ENCODE measurements at places on chromosomes 2 and 18.

DNA sequence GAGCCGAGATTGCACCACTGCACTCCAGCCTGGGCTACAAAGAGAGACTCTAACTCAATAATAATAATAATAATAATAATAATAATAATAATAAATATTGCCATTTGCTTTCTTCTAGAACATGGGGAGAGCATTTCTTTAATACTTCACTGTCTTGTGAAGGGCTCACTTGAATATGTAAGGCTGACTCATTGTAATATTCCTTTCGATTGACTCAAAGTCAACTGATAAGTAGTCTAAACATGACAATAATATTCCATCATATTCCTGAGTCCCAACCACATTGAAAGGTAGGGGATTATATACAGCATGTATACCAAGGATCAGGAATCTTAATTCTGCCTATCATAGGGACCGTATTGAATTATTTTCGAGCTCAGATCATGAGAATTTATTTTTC lies 949.2 kb downstream of the DSC3 start:
- DNase-seq, result no peak

- no peak for DNase-seq
These were observed 260.9 kb downstream of the ZNF804A start for GRCh38 chr2:184859187-184859586.

DNA sequence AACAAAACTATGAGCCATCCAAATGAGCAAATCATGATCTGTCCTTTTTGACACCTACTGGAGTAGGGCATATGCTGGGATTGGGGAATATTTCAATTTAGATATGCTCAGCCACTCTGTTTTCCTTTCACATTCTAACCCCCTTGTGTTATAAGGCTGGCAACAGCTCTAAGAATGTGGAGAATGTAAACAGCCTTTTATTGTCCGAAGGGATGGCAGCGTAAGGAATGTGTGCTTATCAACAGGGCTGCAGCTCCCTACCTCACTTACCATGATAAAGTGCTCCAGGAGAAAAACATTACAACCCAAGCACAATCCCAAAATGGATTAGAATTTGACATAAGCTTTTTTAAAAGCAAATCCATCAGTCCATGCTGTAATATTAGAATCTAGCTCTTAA lies 2.2 kb downstream of the NXPH2 start:
- DNase-seq, result no peak

GRCh38 chr2:55992455-55992854 lies 68.9 kb upstream of the EFEMP1 start:
- DNase-seq, result no peak

- no peak for DNase-seq
These were observed 134.6 kb downstream of the BABAM2 start for GRCh38 chr2:28025123-28025522.

DNA sequence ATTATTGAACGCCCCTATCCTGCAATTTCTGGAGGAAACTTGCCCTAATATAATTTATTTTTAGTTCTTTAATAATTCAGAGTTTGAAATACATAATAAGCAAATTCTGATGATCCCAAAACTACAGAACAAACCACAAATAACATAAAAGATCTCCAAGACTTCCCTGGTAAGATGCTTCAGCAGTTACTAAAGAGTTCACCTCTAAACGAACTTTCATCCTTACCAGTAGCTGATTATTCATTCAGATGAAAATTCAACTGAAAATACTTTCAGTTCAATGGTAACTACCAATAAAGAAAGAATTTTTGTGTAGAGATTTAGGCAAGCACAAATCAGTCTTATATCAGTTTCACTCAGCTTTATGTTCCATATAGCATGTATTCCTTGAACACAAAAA lies 130.1 kb upstream of the MAPRE2 start:
- no peak for DNase-seq

DNA sequence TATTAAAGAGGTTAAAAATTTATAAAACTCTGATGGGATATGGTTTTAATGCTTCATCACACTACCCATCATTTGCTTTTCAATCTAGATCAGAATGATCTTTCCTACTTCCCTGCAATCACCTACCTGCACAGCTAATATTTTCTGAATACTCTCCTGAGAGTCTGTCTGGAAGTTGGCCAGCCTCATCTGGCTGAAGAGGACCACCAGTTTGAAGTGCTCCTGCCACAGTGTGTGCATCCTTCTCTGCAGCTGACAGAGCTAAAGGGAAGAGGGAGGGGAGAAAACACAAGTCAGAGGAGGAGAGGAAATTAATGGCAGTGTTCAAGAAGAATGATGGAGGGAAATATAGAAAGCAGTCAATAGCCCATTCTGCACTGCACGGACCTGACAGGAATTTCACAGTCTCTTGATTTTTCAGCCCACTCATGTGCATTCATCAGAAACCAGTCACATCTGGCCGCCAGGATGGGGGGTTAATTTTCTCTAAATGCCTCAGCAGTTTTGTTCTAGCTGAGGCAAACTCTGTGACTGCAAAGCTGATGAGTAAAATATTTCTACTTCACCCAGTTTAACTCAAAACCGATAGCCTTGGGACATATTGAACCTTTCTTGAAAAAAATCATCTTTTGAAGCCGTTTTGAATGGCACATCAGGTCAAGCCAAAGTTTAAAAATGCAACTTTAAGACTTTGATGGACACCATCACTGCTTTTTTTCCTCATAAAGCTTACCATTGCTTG lies 201.8 kb upstream of the KLHL14 start:
- no peak for DNase-seq

GRCh38 chr2:54652540-54652939 lies 70.9 kb upstream of the EML6 start:
- DNase-seq, result no peak

DNA sequence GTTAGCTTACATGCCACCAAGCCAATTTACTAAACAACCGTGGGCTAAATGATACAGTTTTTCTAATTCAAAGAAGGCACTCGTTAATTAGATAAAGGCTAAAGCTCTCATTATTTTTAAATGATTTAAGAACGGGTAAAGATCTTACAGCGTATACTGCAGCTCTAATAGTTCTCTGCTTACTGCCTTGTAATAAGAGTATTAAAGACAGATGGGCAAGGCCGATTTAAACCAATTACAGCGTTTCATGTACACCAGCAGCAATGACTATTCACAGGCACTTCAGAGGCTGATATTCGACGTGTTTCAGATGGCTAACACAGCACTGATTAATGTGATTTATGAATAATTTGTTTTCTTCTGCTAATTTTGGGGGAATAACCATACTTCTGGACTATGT lies 259.3 kb downstream of the ZNF407 start:
- no peak for DNase-seq

DNA sequence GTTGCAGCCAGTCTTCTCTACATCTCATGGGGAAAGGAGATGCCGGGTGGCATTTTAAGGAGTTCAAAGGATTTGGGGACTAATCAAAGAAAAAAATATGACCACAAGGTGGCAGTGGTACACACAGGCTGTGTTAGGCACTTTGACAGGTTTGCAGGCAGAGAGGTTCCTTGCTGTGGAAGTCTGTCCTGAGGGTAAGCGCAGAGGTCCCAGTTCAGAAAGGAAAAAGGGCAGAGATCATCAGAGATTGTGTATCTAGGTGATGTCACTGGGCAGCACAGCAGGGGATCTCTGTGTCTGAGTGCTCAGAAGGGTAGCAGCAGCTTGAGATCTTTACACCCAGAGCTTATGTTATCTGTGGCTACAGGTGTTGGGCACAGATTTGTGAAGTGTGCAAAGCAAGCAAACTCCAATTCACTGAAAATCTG lies 231.4 kb downstream of the LRRTM1 start:
- no peak for DNase-seq

DNA sequence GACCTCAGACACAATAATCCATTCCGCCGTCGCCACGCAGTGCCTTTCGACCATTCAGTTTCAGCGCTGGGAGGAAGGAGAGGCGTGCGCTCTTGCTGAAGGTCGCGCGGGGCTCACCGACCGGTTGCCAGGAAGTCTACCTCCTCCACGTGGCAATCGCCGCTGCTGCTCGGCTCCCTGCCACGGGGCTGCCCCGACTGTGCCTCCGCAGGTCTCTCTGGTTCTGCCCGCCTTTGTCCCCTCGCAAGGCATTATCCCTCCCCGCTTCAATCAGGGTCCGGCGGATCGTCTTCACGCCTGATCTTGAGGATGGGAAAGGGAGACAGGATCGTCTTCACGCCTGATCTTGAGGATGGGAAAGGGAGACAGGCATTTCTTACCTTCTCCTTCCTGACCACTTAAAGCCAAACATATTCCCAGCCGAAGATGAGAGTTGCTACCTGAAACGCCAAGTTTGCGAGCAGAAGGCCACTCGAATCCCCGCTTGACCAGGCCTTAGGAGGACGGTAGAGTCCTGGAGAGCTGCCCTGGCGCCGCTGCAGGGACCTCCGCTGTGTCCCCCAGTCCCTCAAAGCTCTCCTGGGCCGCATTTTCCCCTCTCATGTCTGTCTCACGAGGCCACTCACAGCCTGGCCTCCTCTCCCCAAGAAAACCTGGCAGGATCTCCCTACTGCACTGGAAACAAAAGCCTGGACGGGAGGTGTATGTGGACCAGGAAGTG lies 4.3 kb upstream of the GPR45 start:
- DNase-seq, result no peak

DNA sequence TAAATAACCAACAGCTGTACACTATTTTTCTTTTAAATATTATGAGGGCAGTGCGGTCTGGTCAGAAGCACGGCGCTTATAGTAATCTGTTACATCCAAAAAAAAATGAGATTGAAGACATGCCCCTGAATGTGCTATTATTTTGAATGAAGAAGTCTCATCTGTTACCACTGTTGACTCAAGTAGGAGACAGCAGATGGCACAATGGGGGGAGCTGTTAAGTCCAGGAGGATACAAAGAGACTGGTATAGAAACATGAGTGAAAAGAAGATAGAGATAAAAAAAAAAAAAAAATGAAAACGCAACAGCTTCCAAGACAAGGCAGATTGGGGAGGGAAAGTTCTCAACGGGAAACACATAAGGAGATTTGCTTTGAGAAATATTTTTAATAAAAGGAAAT lies 425.5 kb upstream of the PKDCC start:
- no peak for DNase-seq

DNA sequence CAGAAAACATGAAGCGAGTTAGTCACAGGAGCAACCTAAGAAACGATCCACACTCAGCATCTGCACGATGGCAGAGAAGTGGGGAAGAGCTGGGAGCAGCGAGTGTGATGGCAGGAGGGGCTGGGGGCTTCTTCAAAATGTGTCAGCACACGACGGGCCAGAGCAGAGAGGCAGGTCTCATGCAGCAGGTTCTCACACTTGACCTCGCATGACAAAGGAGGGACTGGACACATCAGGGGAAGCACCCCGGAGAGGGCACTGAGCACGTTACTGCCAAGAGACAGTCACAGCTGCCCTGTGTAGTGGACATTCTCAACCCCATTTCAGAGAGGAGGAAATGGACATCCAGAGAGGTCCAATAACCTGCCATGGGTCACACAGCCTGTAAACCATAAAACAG lies 104.1 kb upstream of the CAPN13 start:
- DNase-seq, result no peak

- no peak for DNase-seq
These were observed 419.3 kb upstream of the ACVR2A start for GRCh38 chr2:147425437-147426029.

DNA sequence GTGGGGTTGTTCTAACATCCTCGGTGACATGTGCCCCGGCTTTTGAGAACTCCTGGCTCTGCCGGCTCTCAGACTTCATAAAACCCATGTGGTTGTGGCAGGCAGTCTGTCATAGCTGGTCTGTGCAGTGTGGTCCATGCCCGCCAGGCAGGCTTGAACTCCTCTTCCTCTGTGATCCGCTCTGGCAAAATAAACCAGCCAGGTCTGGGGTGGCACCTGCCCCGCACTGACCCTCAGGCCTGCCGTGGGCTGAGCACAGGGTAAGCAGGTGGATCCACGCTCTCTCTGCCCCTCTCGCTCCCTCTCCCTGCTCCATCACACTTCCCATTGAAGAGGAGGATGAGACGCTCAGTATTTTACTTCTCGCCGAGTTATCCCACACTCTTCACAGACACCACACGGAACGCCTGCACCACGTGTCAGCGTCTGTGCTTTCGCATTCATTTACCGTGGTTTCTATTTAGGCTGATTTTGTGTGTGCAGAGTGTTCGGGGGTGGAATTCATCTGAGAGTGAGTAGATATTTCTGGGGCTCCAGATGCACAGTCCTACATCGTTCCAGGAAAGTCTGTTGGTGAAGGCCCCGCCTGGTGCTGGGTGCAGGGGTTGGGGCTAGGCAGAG lies 56.4 kb downstream of the RTP5 start:
- DNase-seq, result no peak

DNA sequence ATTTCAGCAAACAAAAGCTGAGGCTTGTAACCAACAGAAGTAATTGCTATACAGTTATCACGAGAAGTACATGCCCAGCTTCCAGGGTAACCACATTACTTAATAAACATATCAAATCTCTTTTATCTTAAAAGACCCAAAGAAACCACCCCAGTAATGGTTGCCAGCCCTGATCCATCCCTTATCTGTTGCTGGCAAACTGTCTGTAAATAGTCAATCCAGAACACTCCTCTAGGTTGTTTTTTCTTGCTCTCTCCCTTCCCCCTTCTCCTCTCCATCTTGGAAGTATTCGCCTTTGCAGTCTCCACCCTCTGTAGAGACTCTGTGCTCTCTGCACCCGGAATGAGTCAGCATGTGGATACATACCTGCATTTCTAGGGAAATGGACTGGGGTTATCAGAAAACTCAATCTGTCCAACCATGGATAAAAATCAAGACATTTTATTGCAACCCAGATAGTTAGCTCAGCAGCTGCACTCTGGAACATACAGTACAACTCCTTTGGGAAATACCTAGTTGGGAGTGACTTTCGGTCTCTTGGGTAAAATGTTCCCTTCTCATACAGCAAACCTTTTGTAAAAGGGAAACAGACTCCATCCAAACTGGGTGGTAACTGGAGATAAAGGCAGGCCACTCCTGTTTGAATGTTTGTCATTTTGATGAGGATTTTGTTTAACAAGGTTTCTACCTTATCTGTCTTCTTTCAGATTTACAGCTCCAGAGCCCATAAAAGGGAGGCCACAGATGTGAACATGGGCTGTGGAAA lies 123.5 kb upstream of the FOSL2 start:
- no peak for DNase-seq

DNA sequence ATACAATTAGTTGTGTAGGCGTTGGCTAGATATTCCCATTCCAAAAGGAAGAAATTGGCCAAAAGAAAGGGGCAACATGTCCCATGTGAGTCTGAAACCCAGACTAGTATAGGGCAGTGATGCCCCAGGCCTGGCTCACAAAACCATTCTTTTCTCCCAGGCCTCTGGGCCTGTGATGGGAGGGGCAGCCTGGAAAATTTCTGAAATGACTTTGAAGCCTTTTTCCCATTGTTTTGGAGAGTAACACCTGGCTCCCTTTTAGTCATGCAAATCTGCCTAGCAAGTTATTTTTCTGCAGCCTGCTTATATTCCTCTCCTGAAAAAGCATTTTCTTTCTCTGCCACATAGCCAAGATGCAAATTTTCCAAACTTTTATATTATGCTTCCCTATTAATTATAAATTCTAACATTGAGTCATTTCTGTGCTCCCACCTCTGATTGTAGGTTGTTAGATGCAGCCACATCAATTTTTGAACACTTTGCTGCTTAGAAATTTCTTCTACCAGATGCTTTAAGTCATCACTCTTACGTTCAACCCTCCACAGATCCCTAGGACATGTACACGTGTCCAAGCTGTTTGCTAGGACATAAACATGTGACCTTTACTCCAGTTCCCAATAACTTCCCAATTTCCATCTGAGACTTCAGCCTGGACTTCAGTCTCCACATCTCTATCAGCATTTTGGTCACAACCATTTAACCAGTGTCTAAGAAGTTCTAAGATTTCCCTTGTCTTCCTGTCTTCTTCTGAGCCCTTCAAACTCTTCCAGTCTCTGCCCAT lies 76.1 kb upstream of the MC4R start:
- DNase-seq, result no peak

GRCh38 chr2:207812726-207813080 lies 43.0 kb upstream of the FZD5 start:
- DNase-seq, result no peak

Measured in CD8-positive, alpha-beta T cell (primary cell).